ENCODE measurements at places on chromosomes 6 and 20.

- DNase-seq = no peak
Measured at GRCh38 chr20:18324596-18325089, 36.3 kb downstream of the ZNF133 start.

DNA sequence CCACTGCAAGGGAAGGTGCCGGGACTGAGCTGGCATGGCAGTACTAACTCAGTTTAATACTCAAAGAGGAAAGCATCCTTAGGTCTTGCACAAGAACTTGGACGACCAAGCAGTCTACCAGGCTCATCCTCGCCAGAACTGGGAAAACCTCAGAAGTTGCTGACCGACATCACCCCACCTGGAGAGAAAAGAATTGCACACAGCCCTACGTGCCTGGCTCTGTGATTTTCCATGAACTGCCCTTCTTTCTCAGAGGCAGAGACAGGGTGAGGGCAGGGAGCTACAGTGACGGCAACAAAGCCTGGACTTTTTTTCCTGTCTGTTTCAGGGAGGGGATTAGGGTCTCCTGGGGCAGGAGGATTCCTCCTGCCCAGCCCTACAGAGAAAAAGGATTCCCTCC, 8.0 kb downstream of the JAG1 start:
- no peak for DNase-seq

DNA sequence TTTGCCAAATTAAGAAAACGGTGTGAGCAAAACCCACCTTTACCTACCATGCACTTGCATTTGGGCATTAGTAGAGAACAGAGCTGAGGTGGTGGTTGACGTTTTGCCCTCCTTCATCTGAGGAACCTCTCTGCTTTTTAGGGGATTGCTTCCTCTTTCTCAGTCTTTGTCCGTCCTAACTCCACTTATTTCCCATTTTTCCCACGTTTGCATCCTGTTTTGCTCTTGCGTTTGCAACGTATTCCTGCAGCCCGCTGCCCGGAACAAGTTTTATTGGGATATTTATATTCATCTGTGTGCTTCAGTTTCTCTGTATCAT, 374 bp upstream of the SERINC1 start:
- DNase-seq = no peak

- no peak for DNase-seq
Measured at GRCh38 chr6:168333039-168333438, 13.5 kb upstream of the DACT2 start.

DNA sequence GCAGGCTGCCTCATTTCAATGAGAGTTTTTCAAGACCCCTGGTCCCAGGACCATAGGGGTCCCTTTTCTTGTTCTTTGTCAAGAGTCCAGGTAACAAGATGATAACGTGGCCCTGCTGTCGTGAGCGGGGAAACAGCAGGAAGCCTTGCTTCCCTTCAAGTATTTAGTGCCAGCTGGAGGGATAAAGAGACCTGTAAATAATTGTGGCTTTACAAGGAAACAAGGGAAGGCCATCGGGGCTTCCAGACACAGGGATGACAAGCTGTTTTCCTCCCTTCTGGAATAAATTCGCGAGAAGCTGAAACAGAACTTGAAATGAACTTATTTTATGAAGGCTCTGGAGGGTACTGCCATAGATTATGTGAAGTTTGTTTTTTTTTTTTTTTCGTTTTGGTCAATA, 163.2 kb downstream of the SYNDIG1 start:
- DNase-seq = no peak
